ENCODE measurements at places on chromosomes 13 and 19.

DNA sequence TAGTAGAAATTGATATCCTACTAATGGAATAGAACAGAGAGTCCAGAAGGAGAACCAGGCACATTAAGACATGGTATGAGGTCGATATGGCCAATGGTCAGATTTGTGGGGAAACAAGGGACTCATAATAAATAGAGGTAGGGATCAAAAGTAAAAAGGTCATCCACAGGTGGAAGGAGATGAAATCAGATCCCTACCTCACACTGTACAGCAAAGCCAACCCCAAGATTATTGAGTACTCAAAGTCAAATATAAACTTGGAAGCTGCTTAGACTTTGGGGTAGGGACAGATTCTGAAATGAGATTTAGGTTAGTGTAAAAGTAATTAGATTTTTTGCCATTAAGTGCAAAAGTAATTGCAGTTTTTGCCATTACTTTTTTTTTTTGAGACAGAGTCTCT is 40.7 kb downstream of the BICRA start:
- no peak for DNase-seq

- no peak for DNase-seq
These were observed 4.6 kb downstream of the RGL3 start for GRCh38 chr19:11414544-11414943.

DNA sequence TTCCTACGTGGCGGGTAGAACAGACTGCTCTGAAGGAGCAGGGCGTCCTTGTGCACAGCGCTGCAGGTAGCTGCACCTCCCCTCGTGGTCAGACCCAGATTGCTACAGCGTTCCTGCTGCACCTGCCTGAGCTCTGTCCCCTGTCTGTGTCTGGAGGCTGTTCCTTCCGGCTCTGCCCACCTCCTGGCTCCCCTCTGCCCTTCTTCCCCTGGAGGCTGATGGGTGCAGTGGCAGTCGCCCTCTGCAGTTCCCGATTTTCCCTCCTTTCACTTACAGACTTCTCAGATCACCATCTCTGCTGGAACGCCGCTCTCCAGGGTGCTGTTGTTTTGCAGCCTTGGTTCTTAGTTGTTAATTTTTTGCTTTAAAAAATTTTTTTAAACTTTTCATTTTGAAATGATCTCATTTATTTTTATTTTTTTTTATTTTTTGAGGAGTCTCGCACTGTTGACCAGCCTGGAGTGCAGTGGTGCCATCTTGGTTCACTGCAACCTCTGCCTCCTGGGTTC is 53.6 kb downstream of the SMARCA4 start:
- no peak for DNase-seq

DNA sequence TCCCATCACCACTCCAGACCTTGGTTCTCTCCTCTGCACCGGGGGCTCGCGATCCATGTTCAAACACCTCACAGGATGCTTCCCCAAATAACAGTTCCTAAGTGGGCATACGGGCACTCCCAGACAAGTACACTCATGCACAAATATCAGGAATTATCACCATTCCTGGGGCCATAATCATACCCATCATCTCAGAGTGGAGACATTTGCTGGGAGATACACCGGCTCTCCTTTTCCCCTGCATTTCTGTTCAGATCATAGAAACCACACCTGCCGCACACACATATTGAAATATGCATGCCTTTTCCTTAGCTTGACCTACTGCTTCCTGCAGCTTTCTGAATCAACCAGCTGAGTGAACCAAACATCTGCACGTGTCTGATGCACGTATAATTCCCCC is 33.9 kb upstream of the MBNL2 start:
- no peak for DNase-seq

DNA sequence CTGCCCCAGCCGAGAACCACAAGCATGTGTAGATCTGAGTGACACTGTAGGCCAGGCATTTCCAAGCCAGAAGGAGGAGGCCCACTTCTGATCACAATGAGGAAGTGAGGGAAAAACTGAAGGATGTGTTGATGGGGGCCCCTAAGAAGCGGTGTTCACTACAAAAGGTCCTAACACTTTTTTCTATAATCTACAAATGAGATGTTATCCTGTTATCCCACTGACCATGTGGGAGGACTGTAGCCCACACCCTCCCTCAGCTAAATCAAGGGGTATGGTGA is 99.0 kb upstream of the MCF2L start:
- no peak for DNase-seq

GRCh38 chr13:37429976-37430375 is 168.6 kb downstream of the POSTN start:
- no peak for DNase-seq

DNA sequence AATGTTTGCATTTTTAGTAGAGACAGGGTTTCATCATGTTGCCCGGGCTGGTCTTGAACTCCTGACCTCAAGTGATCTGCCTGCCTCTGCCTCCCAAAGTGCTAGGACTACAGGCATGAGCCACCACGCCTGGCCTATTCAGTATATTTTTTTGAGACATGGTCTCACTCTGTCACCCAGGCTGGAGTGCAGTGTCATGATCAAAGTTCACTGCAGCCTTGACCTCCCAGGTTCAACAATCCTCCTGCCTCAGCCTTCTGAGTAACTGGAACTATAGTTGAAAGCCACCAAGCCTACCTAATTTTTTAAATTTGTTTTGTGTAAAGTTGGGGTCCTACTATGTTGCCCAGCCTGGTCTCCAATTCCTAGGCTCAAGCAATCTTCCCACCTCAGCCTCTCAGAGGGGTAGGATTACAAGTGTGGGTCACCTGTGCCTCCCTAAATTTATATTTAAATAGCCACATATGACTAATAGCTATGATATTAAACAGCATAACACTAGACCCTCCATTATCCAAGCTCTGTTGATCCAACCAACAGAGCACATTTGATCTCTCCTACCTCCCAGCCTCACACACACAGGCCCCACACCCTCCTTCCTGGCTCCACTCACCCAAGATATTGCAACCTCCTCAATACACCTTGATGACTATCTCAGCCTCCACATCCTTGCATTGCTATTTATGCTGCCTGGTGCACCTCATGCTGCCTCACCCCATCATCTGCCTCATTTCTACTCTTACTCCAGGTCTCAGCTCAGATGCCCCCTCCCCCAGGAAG is 2.1 kb upstream of the CEACAM19 start:
- no peak for DNase-seq

GRCh38 chr13:64510747-64511146 is 2719.4 kb downstream of the PCDH9 start:
- no peak for DNase-seq

DNA sequence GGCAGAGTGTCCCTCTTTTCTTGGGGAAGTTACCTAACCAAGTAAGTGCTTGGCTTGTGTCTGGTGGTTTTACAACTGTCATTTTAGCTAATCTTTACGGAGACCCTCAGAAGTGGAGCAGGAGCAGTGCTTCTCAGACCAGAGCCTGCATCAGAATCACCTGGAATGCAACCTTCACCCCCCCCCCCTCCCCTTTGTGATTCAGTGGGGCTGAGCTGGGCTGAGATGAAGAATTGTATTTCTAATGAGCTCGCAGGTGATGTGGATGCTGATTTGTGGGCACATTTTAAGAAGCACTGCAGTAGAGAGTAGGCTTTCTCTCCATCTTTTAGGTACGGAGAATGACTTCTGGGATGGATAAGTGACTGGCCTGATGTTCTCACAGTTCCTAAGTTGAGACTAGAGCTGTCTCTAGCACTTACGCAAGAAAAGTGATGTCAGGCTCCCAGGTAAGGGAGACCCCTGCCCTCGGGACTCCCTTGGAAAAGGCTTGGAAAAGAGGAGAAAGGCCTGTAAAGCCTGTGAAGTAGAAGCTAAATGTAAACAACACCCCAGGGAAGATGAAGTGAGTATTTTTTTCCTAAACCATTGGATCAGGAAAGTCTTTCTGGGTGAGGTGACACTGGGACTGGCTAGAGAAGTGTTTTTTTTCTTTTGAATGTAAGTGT is 23.3 kb upstream of the RNF113B start:
- DNase-seq: no peak

DNA sequence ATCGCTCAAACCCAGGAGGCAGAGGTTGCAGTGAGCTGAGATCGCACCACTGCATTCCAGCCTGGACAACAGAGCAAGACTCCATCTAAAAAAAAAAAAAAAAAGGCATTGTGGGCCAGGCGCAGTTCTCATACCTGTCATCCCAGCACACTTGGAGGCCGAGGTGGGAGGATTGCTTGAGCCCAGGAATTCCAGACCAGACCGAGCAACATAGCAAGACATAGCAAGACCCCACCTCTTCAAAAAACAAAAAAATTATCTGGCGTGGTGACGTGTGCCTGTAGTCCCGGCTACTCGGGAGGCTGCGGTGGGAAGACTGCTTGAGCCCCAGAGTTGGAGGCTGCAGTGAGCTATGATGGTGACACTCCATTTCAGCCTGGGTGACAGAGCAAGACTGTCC is 18.0 kb downstream of the PIP5K1C start:
- DNase-seq: no peak

GRCh38 chr13:39023761-39024160 is 14.1 kb downstream of the PROSER1 start:
- no peak for DNase-seq

GRCh38 chr13:112994084-112994780 is 25.2 kb downstream of the MCF2L start:
- DNase-seq: no peak

DNA sequence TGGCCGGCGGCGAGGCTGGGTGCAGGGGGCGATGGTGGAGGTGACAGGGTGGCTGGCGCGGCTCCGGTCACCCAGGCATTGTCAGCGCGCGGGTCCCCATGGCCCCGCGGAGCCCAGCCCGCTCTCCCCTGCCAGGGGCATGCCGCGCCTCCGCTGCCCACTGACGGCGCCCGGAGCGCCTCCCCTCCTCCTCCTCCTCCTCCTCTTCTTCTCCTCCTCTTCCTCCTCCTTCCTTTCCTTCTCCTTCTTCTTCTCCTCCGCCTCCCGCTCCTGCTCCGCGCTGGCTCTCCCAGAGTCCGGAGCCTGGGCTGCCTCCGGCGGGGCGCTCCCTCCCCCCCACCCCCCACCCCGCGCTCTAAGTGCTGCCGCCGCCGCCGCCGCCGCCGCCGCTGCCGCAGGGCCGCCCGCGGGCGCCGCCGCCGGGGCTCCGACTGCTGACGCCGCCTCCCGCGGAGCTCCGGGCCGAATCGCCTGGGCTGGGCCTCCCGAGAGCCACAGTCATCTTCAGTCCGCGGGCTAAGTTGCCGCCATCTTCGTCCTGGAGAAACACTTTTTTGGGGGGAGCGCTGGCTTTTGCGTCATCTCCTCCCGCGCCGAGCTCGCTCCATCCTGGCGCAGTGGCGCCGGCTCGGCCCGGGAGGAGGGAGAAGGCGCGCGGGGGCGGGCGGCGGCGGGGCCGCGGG is 348.3 kb downstream of the LIG4 start:
- DNase-seq: no peak

DNA sequence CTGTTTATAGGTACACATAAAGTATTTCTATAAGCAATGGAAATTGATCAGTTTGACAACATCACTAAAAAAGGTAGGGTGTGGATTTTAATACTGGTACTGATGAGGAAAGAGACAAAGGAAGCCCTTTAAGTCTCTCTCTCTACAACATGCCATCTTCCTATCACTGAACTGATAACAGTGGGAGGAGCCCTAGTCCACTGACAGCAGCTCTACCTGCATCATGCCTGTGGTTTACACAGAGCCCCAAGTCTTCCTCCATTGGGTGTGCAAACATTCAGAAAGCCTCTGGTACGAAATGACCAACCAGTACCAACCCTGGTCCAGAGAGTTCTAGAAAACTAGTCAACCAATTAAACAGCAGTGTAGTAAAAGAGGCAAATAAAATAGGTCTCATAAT is 53.4 kb downstream of the KLF12 start:
- no peak for DNase-seq

GRCh38 chr13:23949200-23949599 is 51.9 kb upstream of the C1QTNF9B start:
- no peak for DNase-seq

DNA sequence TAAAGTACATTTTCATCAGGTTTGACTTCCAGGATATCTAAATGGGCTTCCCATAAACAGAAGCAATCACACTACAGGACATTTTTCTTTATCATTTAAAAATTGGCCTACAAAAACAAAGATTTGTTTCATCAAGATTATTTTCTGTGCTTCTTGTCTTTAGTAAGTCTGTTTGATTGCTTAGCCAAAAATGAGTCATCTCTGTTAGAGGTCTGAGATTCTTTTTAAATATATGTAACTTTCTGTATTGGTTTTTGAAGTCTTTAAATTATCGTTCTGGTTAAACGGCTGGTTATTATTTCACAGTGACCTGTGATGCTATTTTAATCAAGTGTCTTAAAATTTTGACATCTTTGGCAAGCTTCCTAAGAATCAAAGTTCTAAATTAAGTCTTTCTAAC is 62.7 kb downstream of the SLITRK1 start:
- DNase-seq: no peak

GRCh38 chr13:23865026-23865425 is 24.2 kb downstream of the MIPEP start:
- DNase-seq: no peak

DNA sequence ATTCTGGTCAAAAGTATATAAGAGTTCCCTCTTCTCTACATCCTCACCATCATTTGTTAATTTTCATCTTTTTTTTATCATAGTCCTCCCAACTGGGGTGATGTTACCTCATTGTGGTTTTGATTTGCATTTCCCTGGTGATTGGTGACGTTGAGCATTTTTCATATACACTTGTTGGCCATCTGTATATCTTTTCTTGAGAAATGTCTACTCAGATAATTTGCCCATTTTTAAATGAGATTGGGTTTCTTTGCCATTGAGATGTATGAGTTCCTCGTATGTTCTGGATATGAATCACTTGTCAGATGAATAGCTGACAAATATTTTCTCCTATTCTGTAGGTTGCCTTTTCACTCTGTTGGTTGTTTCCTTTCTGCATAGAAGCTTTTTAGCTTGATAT is 2.4 kb downstream of the CD33 start:
- DNase-seq: no peak

DNA sequence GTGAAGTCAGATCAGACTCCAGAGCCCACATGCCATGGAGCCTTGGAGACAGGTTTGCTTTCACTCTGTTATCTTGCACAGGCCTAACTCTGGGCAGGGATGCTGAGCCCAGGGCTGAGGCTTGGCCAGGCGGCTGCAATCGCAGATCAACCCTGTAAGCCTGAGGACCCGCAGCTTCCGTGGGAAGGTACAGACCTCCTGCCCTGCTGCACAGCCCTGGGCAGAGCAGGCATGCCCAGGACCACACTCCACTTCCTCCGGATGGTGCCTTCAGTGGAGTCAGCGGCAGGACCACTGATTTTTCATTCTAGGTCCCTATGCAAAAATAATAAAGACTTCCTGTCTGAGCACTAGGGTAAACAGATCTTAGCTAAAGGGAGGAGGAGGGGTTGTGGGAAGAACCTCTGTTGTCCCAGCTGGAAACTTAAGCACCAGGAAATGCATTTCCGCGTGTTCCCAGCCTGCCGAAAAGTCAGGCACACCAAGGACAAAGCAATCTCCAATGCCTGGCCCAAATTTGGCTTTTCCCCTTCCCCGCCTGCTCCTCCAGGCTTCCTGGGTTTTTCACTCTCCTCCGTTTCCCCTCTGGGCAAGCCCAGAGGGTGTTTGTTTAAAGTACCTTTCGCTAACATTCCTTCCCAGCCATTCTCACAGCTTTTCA is 87.3 kb downstream of the KCTD15 start:
- no peak for DNase-seq

Data from activated CD4-positive, alpha-beta T cell treated with anti-CD3 and anti-CD28 coated beads for 4 hours (primary cell).